ENCODE measurements at places on chromosomes 3 and 15.

DNA sequence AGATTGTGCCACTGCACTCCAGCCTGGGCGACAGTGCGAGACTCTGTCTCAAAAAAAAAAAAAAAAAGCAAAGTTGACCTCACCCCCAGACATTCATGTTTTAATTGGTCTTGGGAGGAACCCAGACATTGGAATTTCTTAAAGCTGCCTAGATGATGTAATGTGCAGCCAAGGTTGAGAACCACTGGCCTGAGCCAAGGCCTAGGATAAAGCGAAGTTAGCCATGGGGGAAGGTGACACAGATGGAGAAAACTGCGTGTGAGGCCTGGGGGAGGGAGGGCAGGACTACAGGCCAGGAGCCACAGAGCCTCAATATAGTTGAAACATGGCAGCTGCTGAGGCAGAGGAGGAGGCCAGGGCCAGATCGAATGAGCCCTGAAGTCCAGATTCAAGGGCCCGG lies 21.0 kb downstream of the GLB1 start:
- DNase-seq = no peak

GRCh38 chr15:73336756-73337155 lies 32.0 kb downstream of the HCN4 start:
- DNase-seq = no peak

GRCh38 chr3:33957176-33957575 lies 158.7 kb downstream of the PDCD6IP start:
- no peak for DNase-seq

- DNase-seq = peak; percentile 64
Observed at GRCh38 chr3:134473868-134474546, 11.8 kb downstream of the ANAPC13 start.

GRCh38 chr3:73516631-73517030 lies 108.1 kb downstream of the PDZRN3 start:
- no peak for DNase-seq

DNA sequence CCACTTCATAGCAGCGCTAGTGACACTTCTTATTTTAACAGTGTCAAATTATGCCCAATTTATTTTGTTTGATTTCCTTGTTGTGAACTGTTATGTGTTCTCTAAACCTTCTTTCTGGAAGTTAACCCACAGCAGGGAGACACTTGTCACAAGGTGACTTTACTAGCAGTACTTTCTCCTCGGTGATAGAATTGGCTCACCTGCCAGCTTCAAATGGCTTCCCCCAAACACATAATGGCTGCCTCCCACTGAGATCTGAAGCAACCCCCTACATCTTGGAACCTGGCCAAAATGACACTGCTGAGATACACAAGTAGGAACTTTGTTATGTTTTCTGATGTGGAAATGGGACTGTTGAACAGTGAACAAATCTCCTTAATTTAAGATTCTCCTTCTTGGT lies 238.8 kb upstream of the DPH6 start:
- no peak for DNase-seq

DNA sequence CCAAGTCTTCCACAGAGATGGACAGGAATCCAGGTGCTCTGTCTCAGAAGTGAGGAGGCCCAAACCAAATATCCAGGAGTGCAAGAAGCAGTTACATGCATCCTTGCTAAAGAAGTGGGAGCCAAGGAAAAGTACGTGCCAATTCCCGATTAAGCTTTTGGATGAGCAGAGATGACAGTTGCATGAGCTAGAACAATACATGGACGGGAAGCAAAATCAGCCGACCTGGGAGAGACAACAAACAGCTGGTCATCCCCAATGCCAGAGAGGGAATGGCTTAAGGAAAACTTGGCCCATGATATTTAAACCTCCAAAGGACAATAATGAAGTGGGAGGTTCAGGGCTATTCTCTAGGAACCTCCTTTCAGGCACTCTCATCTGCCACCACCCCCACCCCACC lies 86.0 kb upstream of the ABHD17C start:
- no peak for DNase-seq

GRCh38 chr15:71679793-71680353 lies 130.5 kb upstream of the NR2E3 start:
- no peak for DNase-seq

DNA sequence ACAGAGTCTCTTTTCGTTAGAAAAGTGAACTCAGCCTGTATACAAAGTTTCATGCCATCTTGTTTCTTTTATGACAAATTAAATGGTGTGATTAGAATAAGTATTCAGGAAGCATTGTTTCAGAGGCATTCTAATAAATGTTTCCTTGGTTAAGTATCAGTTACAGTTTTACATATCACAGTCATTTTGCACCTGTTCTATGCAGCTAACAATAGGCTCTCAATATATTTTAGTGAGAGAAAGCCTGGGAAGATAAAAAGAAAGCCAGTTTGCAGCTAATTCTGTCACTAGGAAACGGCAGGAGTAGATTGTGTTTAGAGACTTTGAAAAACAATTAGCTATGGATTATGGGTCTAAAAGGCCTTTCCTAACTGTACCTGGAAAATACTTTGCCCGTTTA lies 252.8 kb downstream of the ZIC1 start:
- DNase-seq = no peak

- DNase-seq = no peak
Observed at GRCh38 chr3:100042166-100042981, 71.9 kb downstream of the FILIP1L start.

DNA sequence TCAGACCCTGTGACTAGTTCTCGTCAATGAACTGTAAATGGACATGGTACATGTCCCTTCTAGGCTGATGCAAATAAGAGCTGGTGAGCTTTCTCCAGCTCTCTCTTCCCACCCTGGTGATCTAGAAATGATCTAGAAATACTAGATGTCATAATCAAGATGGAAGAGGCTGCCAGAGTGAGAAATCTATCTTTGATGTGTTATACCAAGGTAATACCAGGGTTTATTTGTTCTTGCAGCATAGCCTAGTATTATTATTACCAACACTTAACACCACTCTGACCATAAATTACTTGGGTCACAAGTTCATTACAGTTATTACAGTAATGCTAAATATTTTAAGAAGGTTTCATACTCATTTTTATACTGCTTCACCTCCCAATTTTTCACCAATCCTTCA lies 138.4 kb upstream of the LMCD1 start:
- DNase-seq = no peak

- DNase-seq = no peak
Observed at GRCh38 chr3:49665822-49666519, 8.2 kb upstream of the APEH start.

- DNase-seq = no peak
Observed at GRCh38 chr3:159586571-159587202, 401.9 kb upstream of the IL12A start.

DNA sequence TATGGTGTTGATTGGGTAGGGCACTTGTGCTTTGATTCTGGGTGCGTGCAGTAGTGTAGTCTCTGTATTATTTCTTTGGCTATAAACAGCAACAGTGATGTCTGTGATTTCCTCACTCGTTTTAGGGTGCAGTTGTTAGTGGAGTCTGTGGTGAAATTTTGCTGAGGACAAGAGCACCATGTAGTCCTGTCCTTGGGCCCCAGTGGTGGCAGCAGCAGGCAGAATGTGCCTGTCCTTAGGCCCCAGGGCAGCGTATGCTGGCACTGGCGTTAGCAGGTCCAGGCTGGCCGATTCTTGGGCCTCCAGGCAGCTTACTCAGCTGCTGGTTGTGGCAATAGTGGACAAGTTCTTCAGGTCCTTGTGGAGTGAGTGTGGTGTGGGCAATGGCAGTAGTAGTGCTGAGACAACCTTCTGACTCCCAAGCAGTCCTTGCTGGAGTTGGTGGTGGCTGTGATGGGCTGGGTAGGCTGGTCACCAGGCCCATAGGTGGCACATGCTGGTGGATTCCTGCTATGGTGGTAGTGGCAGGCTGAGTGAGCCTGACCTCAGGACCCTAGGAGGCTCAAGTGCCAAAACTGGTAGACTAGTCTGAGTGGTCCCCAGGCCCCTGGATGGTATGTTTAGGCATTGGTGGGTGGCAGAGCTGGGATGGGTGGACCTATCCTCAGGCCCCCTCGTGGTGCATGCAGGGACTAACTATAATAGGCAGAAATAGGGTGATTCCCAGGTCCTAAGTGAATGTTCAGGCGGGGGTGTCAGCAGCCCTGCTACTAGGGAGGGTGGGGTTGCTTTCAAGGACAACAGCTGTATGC lies 56.3 kb downstream of the TNFAIP8L3 start:
- DNase-seq = no peak

DNA sequence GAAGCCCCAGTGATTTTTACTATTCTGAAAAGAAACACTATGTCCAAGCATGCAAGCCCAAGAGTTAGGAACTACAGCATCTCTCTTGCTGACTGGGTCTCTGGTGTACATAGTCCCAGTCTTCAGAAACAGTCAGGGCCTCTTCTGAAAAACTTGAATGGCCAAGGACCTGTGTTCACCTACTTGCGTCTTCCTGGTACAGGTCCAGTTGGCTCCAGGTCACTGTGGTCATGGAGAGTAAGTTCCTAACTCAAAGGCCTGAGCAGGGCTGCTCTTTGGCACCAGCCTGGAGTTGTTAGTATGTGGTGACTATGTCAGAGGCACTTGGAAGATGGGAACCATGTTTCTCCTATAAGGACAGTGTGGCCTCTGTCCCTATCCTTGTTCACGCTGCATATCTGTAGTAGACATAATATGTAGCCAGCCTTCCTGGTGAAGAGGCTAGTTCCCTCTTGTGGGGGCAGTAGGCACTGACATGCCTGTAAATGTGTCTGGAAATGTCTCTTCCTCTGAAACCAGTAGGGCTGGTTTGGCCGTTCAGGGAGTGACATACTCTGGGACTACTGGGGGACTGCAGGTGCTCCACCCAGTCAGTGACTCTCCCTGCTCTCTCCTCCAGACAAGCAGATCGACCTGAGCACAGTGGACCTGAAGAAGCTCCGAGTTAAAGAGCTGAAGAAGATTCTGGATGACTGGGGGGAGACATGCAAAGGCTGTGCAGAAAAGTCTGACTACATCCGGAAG lies 2.6 kb upstream of the RBM15B start:
- DNase-seq = no peak

DNA sequence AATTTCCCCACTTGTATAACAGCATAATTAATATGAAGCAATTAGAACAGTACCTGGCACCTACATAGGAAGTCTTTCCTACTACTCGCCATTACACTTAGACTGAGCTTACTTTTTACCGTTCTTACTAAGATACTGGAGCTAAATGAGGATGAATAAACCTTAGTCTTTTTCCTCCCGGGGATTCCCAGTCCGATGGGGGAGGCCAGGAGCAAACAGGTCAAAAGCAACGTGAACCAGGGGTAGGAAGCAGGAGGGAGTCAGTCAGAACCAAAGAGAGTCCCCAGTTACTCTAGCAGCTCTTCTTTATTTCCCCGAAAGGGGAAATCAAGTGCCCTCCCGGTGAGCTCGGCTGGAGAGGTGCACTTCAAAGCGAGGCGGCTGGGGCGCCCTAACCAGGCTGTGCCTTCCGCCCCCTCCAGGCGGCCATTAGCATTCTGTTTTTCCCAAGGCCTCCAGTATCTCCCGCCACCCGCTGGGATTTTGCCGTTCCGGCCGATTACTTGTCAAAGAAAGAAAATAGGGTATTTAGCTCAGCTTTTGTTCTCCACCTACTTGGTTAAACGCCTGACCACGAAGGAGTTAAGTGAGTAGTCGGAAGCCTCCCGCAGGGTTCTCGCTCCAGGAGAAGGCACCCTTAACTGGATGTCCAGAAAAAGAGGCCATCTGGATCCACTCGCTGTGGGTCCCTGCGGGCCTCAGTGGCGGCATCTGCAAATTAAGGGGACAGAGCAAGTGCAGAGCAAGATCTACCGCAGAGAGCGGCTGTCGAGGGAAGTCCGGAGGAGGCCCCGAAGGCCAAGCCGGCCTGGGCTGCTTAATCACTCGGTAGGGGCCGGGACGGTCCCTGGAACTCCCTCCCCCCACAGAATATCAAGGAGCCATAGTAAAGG lies 6.3 kb upstream of the EOMES start:
- no peak for DNase-seq

GRCh38 chr3:39250116-39250747 lies 29.6 kb downstream of the CX3CR1 start:
- no peak for DNase-seq

DNA sequence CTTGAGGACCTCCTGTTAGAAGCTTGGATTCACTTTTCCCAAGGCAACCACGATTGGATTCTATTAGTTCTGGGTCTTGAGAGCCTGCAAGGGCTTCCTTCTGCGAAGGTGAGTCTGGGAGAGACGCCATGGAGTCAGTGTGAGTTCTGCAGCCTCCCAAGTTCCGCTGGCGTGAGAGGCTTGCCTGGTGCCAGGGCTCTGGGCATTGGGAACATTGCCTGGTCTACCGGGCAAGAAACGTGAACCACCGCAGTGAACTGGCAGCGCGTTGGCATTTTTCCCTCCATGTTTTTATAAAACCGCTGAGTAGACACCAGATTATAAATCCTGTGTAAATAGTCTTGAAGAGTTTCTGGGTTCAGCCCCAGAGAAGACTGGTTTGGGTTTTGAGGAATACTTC lies 160.9 kb downstream of the IGF1R start:
- no peak for DNase-seq

DNA sequence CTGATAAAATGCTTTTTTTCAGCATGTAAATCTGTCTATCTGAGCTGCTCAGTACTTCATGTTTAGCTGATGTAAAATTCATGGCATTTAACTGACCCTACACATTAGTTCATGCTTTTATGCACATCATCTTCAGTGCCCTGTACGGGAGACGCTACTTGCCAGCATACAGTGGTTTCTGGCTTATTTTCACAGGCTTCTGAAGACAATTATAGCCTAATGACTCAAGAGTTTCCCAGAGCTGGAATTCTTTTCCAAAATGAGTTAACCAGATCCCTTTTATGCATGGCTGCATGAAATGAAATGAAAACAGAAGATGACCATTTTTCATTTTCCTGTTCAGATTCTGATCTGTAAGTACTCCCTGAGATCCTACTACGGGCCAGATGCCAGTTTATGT lies 1061.5 kb downstream of the ROBO2 start:
- no peak for DNase-seq

DNA sequence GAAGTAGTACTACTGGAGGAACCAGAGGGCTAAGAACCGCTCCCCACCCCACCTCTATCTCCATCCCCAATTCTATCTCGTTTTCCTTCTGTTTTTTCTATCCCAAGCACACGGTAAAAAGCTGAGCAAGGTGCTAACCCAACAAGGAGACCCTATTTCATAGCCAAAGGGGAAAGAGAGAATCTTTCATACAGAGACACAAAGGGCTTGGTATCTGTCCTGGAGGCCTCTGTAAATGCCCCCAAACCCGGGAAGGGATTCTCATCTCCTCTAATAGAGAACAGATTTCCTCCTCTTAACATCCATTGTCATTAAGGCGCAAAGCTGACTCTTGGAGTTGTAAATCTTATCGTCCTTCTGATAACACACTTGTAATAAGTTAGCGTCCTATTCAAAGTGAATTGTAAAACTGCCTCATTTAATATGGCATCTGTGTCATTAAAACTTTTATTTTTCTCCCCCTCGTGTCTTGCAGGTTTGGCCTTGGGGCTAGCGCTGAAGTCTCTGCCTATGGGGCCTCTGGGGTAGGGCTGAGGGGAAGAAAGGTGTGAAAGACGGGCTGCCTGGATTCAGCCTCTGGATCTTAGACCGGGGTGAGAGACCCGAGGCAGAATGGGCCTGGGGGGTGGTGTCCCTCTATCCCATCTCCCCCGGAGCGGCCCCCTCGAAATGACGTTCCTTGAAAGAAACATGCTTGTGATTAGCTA lies 12.1 kb downstream of the NR2F2 start:
- DNase-seq = no peak

Measured in T-cell (primary cell).